ENCODE measurements at places on chromosomes 1 and 21.

GRCh38 chr1:99786751-99787501 is 20.5 kb upstream of the FRRS1 start:
- DNase-seq, result no peak

- DNase-seq, result no peak
These were observed 130.0 kb downstream of the HS2ST1 start for GRCh38 chr1:87044424-87044823.

DNA sequence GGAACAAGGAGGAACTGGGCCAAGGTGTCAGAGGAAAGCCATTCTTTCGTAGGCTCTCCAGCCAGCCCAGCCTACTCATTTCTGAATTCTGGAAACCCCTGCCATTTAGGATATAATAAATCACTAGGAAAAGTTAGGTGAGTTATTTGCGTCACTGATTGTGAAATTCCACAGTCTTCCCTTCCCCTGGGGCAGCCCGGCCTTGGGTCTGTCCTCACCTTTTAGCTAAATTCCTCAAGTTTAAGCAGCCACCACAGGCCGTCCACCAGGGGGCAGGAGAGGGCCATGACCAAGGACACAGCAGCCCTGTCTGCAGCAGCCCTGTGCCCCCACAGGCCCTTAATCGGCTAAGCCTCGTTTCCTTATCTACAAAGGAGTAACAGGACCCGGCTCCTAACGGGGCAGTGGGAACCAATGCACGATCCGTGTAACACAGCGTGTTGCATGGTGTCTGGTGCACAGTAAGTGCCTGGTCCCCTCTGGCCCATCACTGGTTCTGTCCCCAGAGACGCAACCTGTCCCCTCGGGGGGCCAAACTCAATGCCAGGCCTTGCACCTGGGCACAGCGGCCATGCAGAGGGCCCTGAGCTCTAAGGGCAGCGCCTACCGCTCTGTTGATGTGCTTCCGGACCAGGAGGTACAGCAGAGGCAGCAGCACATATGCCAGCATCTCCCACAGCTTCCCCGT is 18.1 kb downstream of the GPR157 start:
- peak; percentile 97 for DNase-seq

DNA sequence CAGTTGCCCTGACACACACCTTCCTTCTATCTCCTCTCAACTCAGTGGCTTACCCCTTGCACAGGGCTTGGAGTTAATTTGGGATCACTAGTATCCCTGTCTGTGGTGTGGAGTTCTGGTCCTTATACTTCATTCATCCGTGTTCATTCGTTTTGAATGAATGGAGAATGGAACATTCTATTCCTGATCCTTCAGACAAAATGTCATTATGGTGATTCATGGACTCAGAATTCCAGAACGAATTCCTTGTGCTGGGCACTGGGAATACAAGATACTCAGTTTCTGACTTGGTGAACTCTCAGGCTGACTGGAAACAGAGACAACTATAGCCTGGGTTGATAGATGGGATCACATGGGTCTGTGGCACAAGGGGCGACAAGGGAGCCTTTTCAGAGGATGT is 49.9 kb upstream of the TRABD2B start:
- DNase-seq, result no peak

- DNase-seq, result no peak
These were observed 275.5 kb downstream of the RGS7 start for GRCh38 chr1:241081473-241081872.

DNA sequence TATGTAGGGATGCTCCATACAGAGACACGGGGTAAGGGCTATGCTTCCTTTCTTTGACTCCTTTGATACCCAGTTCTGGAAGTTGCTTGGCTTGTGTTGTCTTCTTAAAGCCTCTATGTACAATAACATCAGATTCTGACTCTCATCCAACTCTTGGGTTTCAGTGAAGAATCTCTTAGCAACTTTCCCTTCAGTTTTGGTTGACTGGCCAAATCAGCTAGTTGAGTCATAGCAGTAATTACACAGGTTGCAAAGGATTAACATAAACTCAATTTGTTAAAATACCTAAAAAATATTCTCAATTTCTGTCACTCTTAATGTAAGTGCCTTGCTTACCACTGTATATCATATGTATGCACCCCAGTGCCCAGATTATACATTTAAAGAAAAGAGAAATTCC is 9.2 kb downstream of the CD1E start:
- no peak for DNase-seq

DNA sequence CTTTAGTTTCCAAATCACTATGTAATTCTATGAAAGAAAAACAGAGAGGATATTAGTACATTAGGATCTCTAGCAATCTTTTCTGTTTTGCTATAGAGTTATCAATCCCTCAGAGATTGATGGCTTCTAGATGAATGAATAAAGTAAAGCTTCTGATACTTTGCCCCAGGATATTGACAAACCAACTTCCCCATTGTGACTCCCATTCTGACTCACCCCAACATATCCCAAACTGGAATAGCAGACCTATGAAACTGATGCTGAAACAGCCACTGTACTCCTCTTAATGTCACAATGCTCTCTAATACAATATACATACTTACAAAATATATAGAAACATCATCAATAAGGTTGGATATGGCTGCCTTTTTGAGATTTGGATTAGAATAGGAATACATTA is 442.1 kb upstream of the NR5A2 start:
- DNase-seq, result peak; percentile 32

- peak; percentile 81 for DNase-seq
These were observed 167.7 kb downstream of the SIPA1L2 start for GRCh38 chr1:232462213-232462612.

GRCh38 chr1:48025076-48025475 is 27.9 kb upstream of the TRABD2B start:
- no peak for DNase-seq

- no peak for DNase-seq
These were observed 63.1 kb downstream of the TMPRSS15 start for GRCh38 chr21:18340387-18340942.

GRCh38 chr1:215416497-215416896 is 150.6 kb upstream of the KCTD3 start:
- DNase-seq, result no peak

DNA sequence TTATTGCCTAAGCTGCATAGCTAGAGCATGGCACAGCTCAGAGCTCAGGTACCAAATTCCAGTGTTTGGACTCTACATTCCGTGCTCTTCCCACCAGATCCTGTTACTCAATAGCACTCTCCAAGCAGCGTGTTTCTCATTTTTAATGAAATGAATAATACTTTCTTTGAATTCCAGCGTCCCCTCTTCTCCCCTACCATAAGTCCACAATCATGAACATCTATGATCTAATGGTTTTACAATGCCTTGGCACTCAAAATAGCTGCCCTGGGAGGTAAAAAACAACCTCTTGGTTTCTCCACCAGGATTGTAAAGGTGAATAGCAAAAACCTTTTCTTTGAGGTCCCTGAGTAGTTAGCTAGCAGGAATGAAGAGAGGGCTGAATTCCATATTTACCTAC is 480.0 kb upstream of the PKN2 start:
- DNase-seq, result no peak

DNA sequence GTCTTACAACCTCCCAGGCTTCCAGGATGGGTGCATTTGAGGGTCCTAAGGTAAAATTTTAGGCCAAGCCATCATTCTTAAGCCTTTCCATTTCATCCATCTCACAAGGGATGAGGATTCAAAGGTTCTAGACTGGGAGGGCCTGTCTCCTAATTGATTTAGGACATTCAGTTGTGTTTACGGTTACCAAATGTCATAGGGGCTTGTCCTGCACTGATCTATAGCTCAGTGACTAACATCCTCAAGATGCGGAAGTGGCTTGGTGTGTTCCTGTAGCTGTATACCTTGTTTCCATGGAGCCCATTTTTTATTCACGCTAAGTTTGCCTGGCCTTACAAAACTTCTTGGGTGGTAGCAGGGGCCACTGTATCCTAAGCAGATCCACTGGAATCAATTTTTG is 52.8 kb downstream of the DUSP10 start:
- DNase-seq, result no peak

GRCh38 chr1:182200025-182200812 is 138.7 kb upstream of the ZNF648 start:
- DNase-seq, result no peak

DNA sequence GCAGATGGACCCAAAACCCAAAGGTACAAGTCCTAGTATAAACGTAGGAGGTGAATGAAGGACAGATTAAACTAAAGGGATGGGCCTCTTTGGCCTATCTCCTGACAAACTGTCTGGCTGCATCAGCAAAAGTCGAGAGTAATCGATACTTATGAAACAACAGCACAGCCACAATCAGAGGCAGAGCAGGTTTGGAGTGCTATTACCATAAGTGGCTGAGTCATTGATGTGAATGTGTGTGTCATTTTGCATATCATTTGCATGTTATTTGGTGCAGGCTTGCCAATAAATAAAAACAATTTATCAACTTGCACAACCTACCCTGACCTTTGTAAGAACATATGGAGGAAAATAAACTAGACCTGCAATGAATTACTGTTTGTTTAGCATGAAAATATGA is 283.1 kb downstream of the NUF2 start:
- no peak for DNase-seq

- peak; percentile 47 for DNase-seq
These were observed 8.8 kb upstream of the SRP9 start for GRCh38 chr1:225768662-225769426.

DNA sequence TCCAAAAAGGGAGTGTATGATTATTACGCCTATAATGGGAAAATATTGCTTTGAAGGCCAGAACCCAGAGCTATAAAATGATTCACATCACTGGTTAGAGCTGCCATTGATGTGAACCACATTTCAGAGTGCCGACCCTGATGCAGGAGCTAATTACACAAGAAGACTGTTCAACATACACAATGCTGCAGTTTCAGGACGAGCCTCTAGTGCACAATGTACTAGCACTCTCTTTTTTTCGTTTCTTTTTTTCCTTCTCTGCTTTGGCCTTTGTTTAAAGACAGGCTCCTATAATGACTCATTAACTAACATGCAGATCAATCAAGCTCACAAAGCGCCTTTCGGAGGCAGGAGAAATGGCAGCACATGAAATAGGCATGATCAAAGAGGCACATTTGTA is 66.0 kb upstream of the HMGB4 start:
- no peak for DNase-seq

DNA sequence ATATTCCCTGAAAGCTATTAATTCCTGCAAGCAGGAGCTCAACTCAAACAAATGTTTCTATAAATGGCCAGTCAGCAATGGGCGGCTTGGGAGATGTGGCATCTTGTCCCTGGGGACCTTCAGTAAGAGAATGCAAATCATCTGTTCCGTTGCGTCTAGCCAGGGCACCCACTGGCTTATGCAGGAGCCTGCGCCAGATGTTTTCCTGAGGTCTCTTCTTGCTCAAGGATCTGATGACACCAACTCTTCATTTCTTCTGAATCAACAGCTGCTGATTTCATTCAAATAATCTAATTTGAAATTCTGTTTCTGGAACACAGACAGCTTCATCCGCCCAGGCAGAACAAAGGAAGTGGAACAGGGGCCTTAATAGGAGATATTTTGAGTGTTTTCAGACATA is 70.0 kb upstream of the AJAP1 start:
- DNase-seq, result no peak

GRCh38 chr1:205977402-205978014 is 25.7 kb downstream of the RAB7B start:
- peak; percentile 54 for DNase-seq

DNA sequence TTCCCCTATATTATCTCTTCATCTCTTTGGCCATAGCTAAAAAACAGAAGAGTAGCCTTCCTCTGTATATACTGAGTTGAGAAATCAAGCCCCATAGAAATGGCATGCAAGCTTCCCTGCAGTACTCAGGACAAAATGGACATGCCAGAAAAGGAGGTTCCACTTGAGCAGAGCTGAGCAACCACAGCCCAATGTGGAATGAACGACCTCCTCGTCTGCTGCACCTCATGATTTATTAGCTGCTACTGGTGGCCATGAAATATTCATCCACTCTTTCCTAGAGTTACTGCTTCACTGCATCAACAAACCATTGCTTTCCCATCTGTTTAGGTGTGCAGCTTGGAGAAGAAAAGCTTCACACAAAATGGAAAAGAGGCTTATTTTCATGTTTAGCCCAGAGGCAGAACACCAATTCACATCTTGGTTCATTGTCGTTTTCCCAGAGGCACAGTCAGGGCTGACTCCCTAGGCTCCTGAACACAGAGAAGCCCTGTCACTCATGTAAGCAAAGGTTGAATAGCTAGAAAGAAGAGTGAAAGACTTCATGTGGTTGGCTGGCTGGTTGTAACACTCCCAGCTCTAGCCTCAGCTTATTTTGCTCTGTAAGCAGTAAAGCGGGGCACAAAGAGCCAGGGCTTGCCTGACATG is 148.0 kb downstream of the TSEN15 start:
- DNase-seq, result no peak

GRCh38 chr1:173043253-173043652 is 7.5 kb downstream of the TNFSF18 start:
- DNase-seq, result peak; percentile 52
